Activated naive CD8-positive, alpha-beta T cell treated with anti-CD3 and anti-CD28 coated beads, Interleukin-2, amount 10 ng/mL, durations not matched to agents 7 days and 5 days (primary cell): ENCODE measurements at places on chromosomes 7 and 10.

DNA sequence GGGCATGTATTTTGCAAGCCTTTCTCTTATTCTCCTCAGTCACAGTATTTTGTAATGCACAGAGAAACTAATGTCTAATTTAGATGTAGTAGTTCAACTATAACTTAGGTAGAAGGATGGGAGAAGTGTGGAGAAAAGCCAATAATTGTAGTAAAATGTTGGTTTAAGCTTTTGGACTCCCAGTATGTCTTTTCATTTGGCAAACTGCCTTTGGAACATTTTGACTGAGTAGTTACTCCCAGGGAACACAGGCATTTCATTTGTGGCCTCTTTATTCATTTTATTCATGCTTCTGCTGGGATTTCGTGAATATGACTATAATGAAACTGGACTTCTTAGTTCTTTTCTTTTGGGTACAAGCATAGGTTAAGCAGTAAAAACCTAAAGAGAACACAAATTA, 79.0 kb downstream of the EXOC4 start:
- DNase-seq, result no peak

DNA sequence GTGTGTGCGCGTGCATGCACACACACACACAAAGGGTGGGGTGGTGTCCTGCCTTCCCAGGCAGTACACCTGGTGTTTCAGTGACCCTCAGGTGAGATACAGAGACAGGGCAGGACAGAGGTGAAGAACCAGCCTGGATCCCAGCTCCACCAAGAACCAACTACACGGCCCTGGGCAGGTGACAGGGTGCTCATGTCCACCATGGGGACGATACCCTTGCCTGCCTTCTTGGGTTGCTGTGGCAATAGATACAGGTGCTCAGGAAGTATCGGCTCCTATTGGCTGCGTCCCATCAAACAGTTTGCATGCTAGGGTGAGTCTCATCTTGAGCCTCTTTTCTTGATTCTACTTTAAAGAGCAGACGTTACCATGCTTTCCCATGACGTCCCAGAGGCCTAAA, 33.7 kb upstream of the CXCL12 start:
- DNase-seq, result no peak

DNA sequence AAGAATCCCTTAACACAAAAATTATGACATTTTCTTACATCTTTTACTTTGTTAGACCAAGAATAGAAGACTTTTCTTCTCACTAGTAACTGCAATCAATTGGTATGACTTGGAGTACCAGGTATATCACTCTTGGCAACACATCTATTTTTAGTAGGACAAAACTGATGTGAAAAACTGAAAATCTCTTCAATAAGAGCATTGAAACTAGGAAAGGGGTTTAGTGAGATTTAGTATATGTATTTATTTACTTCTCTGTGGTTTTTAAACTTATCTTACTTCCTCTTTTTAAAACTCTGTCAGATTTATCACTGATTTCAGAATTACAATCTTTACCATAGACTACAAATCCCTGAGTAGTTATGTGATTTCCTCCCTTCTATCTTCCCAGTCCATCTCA, 366.2 kb downstream of the PCDH15 start:
- no peak for DNase-seq

- DNase-seq, result no peak
Measured at GRCh38 chr10:130341356-130341755, 205.2 kb downstream of the GLRX3 start.

DNA sequence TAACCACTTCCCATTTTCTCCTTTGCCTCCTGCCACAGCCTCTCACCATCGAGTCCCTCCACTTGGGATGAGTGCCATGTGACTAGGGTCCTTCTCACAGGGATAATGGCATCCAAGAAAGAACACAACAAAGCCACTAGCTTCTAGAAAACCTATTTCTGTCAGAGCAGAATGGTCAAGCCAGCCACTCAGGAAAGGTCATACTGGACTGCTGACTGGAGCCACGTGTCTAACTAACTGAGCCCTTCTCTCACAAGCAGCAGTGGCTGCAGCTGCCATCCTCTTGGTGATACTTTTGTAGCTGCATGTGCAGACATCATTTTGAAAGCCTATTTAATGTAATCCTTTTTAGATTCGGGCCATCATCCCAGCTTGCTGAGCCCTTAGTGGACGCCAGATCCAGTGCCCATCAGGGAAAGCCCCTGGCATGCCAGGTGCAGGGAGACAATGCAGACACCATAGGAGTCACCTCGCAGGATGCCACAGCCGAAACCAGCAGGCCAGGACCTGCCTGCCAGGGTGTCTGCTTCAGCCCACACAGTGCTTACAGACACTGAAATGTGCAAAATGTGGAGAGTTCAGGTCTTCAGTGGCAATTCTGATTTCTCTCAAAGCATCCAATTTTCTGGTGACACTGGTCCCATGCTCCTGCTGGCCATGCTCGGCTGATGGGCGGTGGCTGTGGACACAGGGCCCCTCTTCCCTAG, 98.3 kb upstream of the DDC start:
- DNase-seq, result no peak

GRCh38 chr10:48324580-48324979, 18.1 kb downstream of the MAPK8 start:
- no peak for DNase-seq

- DNase-seq, result no peak
Measured at GRCh38 chr7:129498021-129498420, 4.3 kb upstream of the SMKR1 start.

GRCh38 chr7:40536421-40536820, 401.6 kb downstream of the SUGCT start:
- no peak for DNase-seq

GRCh38 chr10:60646966-60647796, 131.1 kb upstream of the CDK1 start:
- no peak for DNase-seq

- DNase-seq, result no peak
Measured at GRCh38 chr7:106110885-106111654, 1.0 kb downstream of the SYPL1 start.

DNA sequence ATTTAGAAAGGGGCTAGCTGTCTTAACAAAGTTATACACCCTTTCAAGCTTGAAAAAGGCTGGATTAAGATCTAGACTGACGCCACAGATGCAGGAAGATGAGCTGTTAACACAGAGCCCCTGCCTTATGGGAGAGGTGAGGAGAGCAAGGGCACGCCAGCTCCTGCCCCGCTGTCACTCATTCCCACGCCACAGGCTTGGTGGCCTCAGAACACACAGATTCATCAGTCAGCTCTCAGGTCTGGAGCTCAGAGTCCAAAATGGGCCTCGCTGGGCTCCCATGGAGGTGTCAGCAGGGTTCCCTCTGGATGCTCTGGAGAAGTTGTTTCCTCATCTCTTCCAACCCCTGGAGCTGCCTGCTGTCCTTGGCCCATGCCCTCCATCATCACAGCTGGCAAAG, 554.2 kb downstream of the TCERG1L start:
- DNase-seq, result no peak

- no peak for DNase-seq
Measured at GRCh38 chr7:3198316-3198715, 102.7 kb upstream of the SDK1 start.

DNA sequence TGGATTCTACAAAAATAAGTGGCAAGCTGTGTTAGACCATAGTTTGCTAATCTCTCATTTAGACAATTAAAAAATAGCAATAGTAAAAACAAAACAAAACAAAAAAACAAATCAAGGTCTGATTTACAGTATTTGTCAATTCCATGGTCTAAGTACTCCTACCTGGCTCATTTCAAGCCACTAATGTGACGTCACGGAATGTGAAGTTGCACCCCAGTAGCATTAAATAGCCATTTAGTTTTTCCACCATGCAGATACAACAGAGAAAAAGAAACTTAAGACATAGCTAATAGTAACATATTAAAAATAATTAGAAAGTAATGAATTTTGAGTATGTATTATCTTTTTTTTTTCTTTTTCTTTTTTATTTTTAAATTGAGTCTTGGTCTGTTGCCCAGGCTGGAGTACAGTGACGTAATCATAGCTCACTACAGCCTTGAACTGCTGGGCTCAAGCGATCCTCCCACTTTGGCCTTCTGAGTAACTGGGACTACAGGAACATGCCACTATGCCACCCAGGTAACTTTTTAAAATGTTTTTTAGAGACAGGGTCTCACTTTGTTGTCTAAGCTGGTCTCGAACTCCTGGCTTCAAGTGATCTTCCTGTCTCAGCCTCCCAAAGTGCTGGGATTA, 101.2 kb downstream of the MKX start:
- DNase-seq, result no peak

DNA sequence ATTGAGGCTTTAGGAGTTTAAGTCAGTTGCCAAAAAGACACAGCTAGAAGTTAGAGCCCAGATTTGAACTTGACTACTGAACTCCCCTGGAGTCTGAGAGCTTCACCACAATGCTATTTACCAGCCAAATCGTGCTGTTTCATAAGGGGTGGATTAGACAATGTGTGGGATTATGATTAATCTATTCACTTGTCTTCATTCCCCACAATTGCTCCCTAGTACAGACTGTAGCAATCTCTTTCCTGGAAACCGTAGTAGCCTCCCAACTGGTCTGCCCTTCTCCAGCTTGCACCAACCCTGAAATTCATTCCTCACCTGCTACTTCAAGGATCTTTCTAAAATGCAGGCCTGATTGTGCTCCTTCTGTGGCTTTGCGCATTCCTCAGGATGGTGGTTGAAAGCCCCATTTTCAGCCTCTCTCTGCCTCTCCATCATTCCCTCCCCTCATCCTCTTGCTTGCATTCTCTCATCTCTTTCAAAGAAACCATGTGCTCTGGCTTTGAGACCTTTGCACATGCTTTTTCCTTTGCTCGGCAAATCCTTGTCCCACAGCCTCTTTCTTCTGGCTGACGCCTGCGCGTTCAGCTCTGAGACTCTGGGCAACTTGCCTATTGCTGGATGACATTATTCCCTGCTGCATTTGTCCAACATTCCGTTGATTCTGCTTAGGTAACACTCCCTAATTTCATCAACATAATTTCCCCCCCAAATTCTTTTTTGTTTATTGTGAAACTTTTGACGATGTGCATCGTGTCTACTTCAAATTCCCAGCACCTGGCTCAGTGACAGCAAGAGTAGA, 145.1 kb downstream of the ADRA2A start:
- DNase-seq, result no peak

DNA sequence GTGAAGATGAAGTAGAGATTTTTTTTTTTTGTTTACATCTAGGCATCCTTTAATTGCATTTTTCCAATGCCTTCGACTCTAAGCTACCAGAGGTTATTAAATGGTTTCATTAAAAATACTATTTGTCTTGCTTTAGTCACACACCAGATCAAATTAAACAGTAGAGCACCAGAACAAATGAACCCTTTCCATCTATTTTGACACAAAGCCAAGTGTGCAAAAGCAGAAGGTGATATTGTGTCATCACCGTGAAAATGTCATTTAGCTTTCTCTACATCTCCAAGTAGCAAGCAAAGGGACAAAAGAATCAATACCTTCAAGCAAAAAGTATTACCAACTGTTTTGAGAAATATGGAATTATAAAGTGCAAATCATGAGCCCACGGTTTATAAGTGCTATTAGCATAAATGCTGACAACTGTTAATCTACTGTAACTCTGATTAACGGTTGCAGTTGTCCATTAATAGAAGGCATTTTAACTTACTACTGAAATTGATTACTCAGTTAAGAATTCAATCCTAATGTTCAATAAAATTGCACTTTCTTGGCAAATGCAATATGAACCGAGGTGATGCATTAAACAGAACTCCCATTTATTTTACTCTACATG, 49.1 kb downstream of the CTBP2 start:
- no peak for DNase-seq

DNA sequence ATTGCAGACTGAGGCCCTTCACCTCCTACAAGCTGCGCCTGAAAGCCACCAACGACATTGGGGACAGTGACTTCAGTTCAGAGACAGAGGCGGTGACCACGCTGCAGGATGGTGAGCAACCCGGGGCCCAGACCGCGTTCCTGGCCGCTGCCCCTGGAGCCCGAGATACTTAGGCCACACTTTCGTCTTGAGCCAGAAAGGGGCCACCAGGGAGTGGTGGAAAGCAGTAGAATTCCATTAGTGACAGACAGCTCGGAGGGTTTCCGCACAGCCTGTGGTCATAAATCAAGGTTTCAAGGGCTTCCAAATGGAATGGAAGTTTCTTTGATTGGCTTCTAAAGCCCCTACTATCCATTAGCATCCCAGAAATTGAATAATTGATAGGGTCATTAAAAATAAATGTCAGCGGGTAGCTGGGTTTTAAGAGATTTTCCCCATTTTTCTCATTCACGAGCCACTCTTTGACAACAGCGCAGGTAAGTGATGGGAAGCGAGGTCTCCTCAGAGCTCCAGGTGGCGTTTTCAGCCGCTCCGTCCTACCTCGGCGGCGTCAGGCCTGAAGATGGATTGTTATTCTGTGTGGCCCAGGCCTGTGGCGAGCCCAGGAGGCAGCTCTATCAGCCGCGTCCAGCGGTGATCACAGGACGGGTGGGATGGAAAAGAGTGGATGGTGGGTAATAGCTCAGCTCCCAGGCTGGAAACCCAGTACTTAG, 523.5 kb upstream of the FOXK1 start:
- DNase-seq, result no peak

DNA sequence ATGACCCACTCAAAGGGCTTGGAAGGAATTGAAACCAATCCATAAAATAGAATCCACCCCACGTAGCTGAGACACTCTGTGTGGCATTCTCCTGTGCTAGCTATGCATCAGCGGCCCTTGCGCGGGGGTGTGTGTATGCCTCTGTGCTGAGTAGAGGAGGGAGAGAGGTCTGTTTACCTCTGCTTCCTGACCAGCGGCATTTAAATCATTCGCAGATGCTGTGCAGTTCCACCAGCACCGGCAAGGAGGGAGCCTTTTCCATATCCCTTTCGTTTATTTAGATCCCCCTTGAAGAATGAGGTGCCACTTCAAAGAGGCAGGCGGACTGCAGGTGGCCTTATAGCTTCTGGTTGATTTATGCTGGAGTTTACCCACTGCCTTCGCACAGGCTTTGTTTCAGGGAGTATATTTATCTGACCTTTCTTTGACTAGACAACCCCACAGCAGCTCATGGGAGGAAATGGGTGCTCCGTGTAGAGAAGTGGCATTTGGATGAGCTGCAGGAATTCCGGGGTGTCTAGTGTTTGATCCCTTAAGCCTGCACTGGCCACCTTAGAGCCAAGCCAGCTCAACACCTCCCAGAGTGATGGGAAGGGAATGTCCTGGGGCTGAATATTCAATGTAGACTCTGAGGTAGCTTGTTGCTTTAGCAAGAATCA, 11.4 kb downstream of the C10orf53 start:
- no peak for DNase-seq

- no peak for DNase-seq
Measured at GRCh38 chr10:1575481-1576244, 161.7 kb downstream of the ADARB2 start.

GRCh38 chr7:47435889-47436312, 146.0 kb downstream of the TNS3 start:
- no peak for DNase-seq
